ENCODE measurements at places on chromosomes 1 and 21. TPM values are rescaled to one million over a fixed set of nuclear protein-coding genes. Genes with fewer than 3 reads are reported as not detected.

DNA sequence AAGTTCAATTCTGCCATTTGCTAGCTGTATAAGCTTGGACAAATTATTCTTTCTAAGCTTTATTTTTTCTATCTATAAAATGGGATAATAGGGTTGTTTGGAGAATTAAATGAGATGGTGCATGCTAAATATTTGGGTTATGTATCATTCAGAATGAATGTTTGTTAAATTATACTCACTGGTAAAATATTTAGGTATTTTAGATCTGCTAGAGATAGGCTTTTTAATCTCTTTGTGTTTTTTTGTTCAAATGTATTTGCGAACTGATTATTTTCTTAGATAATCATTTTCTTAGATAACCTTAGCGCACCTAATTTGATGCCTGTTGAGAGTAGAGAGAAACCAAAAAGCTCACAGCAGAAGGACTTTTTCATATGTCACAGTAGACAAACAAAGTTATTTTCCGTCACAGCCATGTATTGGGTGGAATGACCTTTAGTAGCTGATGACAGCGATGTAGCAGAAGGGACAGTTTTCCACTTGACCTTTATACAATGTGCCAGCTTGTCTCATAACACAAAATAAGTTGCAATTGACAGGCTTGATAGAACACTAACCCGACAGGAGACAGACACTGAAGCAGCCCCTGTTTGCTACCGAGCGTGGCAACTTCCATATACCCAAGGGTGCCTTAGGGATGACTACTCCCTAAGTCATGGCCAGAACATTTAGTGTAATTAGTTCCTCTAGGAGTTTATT, 93.0 kb downstream of the DISC1 start:
- no peak for DNase-seq

GRCh38 chr1:8137481-8138244, 111.6 kb upstream of the ERRFI1 start:
- DNase-seq: peak; percentile 97

DNA sequence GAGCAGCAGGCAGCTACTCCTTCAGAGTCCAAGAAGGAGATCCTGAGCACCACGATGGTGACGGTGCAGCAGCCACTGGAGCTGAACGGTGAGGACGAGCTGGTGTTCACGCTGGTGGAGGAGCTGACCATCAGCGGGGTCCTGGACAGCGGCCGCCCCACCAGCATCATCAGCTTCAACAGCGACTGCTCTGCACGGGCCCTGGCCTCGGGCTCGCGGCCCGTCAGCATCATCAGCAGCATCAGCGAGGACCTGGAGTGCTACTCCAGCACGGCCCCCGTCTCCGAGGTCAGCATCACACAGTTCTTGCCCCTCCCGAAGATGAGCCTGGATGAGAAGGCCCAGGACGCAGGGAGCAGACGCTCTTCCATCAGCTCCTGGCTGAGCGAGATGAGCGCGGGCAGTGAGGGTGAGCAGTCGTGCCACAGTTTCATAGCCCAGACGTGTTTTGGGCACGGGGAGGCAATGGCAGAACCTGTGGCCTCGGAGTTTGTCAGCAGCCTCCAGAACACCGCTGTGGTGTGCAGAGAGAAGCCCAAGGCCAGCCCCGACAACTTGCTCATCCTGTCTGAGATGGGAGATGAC, 531.8 kb downstream of the KIF26B start:
- no peak for DNase-seq

DNA sequence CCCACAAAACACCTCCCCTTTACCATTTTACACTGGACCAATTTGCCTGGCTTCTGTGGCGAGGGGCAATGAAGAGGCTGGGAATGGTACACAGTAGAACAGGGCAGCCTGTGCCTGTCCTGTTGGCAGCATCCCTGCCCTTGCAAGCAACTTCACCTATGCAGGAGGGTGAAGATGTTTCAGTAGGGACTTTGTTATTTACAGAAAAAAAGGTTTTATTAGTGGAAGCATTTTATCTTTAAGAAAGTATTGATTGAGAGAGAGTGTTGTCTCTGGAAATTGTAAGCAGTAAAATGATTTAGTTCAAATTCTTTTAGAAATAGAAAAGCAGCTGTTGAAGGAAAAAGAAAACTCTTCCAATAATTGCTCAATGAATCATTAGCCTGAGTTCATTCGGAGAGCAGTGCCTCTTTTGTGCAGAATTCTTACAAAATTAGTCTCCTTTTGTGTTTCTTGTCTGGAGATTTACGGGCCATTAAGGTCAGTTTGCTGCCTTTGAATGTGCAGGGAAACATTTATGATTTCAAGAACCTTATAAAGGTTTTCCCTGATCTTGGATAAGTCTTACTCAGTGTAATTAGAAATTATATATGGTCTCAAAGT, 49.1 kb downstream of the HHAT start:
- DNase-seq: peak; percentile 72

GRCh38 chr1:190170321-190170720, 307.3 kb downstream of the BRINP3 start:
- peak; percentile 85 for DNase-seq

- DNase-seq: no peak
Measured at GRCh38 chr1:206451134-206451686, 19.1 kb upstream of the IKBKE start.

The SPRR4 gene
- not detected for polyA plus RNA-seq

The GBP5 gene
- not detected for polyA plus RNA-seq

Data from IMR-90 (cell line).